ENCODE measurements at places on chromosomes 4 and X.

DNA sequence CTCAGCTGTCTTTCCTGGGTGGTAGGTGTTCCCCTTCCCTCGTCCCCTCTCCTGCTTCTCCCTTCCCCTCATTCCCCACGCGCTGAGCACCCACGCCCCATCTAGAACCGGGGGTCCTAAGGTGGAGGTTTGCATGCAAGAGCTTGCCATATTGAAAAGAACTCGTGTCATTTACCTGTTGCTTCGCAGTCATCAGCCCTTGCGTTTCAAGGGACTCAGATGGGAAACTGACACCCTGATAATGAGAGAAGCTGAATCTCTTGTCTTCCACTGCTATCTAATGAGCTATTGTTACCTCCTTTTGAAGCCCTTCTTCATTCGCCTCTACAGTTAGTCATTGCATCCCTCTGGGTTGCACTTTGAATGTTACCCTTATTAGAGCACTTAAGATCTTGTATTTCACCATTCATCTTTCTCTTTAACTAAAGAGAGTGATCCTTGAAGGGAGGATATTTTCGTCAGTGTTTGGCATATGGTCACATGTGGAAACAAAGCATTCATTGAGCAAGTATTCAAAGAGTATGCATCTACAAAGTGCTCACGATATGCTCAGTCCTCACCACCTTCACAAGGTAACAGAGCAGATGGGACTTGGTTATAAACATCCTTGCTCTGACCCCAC, 25.7 kb downstream of the ARL9 start:
- no peak for DNase-seq

- DNase-seq: no peak
Observed at GRCh38 chrX:11781734-11782370, 23.8 kb downstream of the MSL3 start.

GRCh38 chr4:119046263-119046662, 89.4 kb upstream of the MYOZ2 start:
- DNase-seq: no peak

- no peak for DNase-seq
Observed at GRCh38 chr4:26762650-26763049, 98.0 kb upstream of the STIM2 start.

DNA sequence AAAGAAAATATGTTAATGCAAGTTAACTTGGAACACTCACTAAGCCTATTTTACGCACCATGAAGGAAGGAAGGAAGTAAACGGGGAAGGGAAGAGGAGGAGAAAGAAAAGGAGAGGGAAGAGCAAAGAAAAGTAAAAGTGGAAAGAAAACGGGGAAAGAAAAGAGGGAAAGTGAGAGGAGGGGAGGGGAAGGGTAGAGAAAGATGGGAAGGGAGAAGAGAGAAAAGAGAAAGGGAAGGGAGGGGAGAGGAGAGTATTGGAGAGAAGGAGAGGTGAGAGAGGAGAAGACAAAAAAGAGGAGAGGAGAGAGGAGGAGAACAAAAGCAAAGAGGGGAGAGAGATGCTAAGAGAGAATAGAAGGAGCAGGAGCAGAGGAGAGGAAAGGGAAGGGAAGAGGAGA, 224.1 kb downstream of the SLITRK2 start:
- no peak for DNase-seq

GRCh38 chr4:84495118-84495793, 3.8 kb downstream of the NKX6-1 start:
- DNase-seq: no peak

DNA sequence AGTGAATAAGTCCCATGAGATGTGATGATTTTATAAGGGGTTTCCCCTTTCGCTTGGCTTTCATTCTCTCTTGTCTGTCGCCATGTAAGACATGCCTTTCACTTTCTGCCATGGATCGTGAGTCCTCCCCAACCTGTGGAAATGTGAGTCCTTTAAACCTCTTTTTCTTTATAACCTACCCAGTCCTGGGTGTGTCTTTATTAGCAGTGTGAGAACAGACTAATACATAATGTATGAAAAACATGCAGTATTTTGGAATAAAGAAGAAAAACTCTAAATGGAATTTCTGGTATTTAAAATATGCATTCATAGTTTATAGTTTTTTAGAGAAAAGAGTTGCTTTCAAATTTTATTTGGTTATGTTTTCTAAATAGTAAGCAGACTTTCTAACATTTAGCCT, 360.7 kb downstream of the PCDH7 start:
- no peak for DNase-seq

- DNase-seq: peak; percentile 27
Observed at GRCh38 chr4:98657531-98658286, 702 bp downstream of the TSPAN5 start.

DNA sequence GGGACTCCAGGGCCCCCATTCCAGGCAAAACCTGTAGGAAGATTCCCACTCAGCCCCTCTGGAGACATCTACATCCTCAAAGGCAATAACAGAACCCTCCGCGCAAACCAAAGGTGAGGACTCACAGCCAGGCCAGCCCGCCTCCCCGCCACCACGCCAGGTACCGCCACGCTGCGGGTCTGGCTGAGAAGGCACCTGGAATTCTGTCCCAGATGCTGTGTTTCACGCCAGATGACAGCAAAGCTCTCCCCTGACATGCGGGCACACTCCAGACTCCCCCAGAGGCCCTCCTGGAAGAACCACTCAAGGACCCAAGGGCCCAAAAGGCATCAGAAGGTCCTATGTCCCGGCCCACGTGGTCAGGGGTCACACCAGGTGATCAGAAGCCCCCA, 59.6 kb downstream of the FAM53A start:
- DNase-seq: no peak

DNA sequence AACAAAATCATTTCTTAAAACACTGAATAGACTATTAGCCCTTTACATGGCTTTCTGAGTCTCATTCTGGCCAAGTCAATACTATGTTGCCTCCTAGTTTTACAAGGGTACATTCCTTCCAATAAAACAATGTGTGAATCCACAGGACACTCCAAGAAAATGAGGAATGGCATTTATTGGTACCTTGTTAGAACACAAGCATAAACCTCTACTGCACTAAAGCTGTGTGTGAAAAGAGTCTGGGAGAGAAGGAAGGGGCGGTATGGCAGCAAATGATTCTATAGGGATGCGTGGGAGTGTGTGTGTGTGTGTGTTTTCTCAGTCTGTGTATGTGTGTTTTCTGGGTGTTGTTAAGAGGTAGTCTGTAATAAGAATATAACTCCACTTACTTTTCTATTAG, 48.9 kb downstream of the CXCL1 start:
- DNase-seq: no peak

- DNase-seq: no peak
Observed at GRCh38 chrX:14922437-14922836, 49.2 kb downstream of the MOSPD2 start.

GRCh38 chr4:53355930-53356521, 9.8 kb downstream of the SCFD2 start:
- no peak for DNase-seq

- no peak for DNase-seq
Observed at GRCh38 chr4:151184523-151185458, 85.4 kb downstream of the RPS3A start.

DNA sequence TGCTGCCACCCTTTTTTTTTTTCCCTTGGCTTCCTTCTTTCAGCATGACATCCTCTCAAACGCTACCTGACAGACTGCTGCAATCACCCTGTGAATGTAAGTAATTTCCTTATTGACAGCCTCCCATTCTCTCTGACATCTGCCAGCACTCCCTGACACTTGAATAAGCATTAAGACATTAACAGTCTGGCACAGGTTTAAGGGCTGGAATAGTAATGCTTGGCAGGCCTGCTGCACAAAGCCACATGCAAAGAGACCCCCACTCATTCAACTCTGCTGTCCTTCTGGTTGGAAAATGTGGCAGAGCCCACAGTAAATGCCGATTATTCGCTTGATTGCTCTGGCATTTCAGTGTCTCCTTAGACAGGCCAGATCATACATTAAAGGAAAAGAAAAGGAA, 28.1 kb upstream of the RASGEF1B start:
- no peak for DNase-seq

- DNase-seq: no peak
Observed at GRCh38 chr4:4720646-4721045, 138.8 kb upstream of the MSX1 start.

- no peak for DNase-seq
Observed at GRCh38 chr4:70979445-70980008, 13.9 kb upstream of the DCK start.

- DNase-seq: no peak
Observed at GRCh38 chr4:176066757-176067156, 1.1 kb downstream of the WDR17 start.

DNA sequence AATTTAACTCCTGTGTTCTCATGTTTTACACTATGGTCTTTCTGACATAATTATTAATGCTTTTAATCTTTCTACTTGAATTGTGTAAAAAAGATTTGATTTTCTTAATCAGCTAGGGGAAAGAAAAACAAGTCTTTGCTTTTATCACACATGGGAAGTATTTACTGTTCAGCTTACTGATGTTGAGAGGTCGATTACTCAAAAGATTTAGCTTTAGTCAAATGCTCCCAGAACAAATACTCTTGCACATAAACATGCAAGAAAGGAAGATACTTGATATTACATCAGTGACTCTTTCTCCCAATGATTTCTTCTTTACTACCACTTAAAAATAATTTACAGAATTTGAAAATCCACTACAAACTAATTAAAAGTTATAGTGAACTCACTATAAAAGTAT, 198.3 kb upstream of the FAT4 start:
- DNase-seq: no peak

DNA sequence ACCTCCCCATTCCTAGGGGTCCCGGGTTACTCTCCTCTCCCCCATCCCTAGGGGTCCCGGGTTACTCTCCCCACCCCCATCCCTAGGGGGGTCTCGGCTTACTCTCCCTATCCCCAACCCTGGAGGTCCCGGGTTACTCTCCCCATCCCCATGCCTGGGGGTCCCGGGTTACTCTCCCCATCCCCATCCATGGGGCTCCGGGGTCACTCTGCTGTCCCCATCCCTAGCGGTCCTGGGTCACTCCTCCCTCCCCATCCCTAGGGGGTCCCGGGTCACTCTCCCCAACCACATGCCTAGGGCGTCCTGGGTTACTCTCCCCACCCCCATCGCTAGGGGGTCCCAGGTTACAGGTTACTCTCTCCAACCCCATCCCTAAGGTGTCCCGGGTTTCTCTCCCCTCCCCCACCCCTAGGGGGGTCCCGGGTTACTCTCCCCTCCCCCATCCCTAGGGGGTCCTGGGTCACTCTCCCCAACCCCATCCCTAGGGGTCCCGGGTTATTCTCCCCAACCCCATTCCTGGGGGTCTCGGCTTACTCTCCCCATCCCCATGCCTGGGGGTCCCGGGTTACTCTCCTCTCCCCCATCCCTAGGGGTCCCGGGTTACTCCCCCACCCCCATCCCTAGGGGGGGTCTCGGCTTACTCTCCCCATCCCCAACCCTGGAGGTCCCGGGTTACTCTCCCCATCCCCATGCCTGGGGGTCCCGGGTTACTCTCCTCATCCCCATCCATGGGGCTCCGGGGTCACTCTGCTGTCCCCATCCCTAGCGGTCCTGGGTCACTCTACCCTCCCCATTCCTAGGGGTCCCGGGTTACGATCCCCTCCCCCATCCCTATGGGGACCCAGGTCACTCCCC, 821 bp downstream of the ASMTL start:
- DNase-seq: no peak

GRCh38 chrX:101417981-101418841, 10.2 kb downstream of the HNRNPH2 start:
- DNase-seq: no peak

DNA sequence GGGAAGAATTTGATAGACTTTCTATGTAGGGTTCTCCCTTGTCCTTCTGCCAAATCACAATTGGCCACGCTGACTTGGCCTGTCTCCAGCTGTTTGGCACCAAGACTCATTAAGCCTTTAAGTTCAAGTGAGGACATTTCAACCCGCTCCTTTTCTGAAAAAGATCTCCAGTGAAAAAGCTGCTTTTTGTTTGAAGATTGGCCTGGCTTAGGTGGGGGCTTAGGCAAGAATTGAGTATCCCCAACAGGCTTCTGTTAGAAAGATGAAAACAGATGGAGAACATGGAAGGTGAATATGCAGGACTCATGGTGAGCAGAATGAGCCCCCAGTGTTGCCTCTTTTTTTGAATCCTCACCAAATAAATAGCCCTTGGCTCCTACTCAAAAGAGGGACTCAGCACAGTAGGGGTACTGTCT, 28.5 kb upstream of the LIMCH1 start:
- no peak for DNase-seq

- DNase-seq: no peak
Observed at GRCh38 chr4:72255269-72255668, 223.5 kb downstream of the NPFFR2 start.

DNA sequence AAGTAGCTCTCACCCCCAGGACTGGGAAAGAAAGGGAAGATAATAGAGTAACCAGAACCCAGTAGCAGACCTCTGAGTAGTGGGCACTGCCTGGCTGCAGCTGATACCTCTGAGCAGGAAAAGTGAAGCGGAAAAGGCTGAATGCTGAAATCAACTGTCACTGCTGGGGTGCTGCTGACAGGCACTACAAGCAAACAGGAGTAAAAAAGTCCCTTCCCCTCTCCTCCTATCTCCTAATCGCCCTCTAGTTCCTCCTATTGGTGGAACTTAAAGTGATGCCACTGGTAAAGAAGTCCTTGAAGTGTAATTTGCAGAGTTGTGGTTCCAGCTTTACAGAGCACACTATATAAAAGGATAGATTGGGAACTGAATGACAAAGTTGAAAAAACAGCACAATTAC, 32.8 kb upstream of the GLRB start:
- no peak for DNase-seq

DNA sequence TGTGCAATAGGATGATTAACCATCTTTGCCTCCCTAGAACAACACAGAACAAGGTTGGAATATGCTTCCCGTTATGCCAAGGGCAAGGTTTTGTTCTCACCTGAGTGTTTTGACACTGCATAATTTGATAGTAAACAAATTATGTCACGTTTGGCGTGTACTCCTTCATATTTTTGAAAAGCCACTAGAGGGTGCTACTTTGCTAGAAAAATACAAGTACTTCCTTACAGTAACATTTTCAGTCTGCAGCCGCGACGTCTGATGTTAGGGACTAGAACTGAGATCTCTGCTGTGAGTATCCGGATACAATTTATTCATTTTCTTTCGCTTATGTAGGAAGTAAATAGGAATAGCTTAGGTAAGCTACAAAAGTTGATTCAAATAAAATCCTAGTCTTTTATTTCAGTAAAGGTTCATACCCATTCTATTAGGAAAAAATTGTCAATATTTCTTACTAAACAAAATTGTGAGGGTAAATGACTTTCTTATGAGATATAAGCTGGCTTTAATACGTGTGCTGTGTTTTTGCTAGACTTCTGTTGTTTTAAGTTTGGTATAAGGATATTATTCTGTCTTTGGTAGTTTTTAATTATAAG, 181.1 kb upstream of the WDFY3 start:
- no peak for DNase-seq

GRCh38 chr4:26900765-26901164, 40.1 kb downstream of the STIM2 start:
- DNase-seq: no peak

DNA sequence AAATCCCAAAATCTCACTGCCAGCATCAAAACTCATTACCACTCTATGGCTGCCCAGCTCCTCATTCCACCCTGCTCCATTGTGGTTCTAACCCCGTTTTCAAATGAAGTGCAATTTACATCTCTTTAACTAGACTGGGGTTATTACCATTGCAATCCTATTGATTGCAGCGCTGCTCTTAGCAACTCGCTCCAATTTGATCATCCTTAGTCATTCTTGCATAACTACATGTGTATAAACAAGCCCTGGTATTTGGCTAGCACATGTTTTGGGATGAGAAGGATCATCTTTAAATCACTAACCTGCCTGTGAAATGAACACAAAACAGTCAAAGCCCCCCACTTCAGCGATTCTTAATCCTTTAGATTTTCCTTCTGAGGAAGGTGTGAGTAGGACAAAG, 340.1 kb upstream of the PPARGC1A start:
- DNase-seq: no peak

Data from stimulated activated CD4-positive, alpha-beta T cell treated with anti-CD3 and anti-CD28 coated beads, TNF-alpha, amount 100 ng/mL, for 48 hours (primary cell).